Myocyte (in vitro differentiated cells): ENCODE measurements at places on chromosomes 11 and 22.

- DNase-seq: peak; percentile 52
These were observed 1.3 kb downstream of the MYH9 start for GRCh38 chr22:36386351-36386899.

DNA sequence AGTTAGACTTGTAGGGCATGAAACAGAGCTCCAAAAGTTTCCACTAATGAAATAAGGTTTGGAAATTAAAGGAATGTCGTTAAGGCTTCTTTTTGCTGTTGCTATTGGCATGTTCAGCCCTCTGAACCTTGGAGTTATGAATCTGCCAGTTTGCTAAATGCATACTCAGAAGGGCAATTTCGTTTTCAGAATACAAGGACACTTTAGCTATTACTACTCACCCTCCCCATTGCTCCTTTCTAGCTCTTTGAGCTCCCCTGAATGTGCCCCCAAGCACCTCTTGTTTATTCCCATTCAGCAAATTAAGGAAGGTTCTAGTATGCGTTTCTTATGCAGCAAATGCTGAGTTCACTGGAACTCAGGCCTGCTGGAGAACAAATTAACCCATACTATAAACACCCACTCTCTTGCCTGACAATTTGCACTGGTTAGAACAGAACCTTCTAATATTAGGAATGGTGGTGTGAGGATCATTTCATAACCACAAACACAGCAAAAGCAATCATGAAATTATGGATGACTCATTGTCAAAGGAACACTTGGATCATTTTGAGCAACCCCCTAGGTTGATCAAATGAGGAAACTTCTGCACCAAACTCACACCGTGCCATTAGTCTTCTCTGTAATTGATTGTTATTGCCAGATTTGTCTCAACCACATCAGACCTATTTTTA lies 26.2 kb upstream of the LIN7C start:
- DNase-seq: peak; percentile 38

DNA sequence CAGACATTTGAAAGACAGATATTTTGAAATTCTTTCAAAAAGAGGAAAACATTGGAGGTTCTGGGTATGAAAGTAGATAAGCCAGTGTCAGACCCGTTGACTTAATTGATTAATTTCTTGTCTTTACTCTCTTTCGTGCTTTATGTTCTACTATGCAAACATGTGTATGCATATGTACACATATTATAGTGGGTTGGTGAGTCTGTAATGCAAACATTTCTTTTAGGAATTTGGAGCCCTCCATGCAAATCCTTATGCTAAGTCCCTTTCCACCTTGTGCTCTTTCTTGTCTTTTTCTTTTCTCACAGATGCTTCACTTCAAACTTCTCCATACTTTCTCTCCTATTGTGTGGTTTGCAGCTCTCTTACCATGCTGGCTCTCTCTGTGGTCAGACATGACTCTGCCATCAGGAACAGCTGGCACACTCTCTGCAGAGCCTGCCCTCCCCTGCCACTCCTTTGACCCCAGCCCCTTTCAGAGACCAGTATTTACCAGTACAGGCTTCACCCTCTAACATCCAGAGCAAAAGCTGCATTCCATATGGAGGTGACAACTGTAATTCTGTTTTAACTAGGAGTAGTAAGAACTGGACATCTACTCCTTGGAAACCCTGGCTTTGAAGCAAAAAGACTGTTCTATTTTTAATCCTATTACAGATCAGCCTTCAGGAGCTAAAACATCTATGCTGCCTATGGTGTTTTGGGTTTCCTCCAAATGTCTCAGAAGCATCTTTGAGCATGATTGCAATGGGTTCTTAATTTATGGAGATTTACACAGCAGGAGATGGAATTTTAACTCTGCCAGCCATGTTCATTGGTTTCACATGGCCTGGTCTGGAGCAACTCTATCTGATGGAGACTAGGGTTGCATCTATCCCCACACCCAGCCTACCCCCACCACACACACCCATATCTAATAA lies 386.9 kb upstream of the FAT3 start:
- DNase-seq: peak; percentile 9

DNA sequence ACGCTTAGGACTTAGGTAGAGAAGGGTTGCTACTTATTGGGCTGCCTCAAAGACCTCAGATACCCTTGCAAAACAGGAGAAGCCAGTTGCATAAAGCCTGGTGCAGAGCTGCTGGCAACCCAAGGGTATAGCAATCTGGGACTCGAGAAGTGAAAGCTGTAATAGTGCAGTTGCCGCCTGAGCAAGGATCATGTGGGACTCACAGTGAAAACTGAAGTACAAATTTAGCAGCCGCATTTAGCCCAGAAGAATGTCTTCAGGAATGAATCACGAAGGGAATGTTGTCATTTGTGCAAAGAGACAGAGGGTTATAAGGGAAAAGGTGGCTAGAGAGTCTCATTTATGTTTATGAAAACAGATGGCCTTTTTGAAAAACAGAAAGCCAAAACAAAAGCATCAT lies 267.2 kb downstream of the TENM4 start:
- peak; percentile 34 for DNase-seq

DNA sequence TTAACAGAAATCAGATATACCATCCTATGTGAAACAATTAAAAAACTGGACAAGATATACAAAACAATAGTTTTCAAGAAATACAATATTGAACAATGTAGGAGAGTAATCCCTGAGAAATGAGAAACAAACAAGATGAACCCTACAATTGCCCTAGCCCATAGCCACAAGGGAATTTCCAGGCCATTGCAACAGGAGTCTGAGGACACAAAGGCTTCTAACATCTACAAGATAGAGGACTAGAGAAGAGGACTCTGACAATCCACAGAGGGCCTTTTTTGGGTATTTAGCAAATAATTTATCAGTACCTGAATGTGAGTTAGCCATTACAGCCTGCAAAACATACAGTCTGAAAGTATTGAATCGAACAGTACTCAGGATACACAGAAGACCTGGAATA lies 251.7 kb downstream of the GRM5 start:
- DNase-seq: no peak

DNA sequence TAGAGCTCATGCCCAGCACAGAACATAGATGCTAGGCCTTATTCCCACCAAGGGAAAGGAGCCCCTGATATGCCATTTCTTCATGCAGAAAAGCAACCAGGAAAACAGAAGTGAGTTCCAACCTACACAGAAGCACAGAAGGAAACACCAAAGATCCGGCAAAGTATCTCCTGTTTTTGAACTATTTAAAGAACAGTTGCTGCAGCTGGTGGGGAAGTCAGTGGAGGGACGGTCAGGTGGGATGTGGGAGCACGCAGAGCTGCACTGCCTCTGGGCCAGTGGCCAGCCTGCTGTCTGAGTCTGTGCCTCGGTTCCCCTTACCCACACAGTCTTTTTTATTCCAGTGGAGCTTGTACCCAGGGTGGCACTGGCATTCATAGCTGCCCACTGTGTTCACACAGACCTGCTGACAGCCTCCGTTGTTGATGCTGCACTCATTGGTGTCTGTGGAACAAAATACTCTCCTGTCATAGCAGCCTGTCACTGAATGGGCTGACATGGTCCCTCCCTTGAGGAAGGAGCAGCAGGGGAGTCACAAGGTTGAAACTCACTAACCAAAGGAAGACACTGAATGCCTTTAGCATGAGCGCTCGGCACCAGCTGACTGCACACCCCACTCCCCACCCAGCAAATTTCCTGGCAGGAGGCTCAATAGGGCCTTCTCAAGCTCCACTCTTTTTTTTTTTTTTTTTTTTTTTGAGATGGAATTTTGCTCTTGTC lies 37.9 kb downstream of the SCUBE2 start:
- DNase-seq: peak; percentile 92

DNA sequence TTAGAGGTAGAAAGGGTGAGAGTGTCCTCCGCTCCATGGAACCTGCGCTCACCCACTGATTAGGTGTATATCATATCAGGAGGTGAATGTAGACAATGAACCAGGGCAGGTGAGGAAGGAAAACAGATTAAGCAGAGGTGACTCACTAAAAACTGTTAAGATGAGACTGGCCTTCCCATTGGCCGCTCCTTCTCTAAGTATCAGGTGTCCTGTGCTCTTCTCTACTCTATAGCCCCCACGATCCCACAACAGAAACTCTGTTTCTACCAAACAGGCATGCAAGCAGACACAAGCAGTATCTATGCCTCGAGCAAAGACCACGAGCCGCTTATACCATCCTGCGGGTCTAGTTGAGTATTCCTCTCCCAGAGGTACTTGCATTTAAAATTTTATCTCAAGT lies 103.1 kb downstream of the SNX19 start:
- DNase-seq: no peak

GRCh38 chr11:112903340-112903739 lies 57.9 kb upstream of the NCAM1 start:
- no peak for DNase-seq

DNA sequence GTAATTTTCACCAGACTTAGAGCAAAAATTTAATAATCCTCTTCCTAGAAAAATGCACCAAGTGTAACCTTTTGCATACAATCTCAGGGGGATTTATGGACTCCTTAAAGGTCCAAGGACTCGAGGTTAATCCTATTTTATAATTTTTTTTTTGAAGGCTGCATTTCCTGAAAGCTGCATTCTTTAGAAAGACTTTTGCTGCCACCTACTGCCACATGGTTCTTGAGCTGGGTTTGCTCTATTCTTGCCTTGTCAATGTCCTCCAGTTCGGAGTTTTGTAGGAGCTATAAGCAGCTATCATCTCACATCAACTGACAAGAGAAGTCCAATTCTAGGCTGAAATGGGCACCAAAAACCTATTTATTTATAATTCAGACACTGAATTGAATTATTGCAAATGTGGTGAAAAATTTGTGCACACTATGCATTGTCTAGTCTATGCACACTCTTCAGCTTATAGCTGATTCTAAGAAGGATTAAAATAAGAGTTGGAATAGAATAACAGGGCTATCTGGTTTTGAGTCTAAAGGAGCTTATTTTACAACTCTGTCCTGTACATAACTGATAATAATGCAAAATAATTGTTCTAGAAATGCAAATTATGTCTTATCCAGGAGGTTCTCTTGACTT lies 31.3 kb downstream of the TRAF6 start:
- peak; percentile 59 for DNase-seq

GRCh38 chr11:109733245-109733644 lies 311.3 kb downstream of the C11orf87 start:
- no peak for DNase-seq

- peak; percentile 13 for DNase-seq
These were observed 203.1 kb upstream of the CADM1 start for GRCh38 chr11:115707180-115707905.
